ENCODE measurements at places on chromosomes 11 and 22.

DNA sequence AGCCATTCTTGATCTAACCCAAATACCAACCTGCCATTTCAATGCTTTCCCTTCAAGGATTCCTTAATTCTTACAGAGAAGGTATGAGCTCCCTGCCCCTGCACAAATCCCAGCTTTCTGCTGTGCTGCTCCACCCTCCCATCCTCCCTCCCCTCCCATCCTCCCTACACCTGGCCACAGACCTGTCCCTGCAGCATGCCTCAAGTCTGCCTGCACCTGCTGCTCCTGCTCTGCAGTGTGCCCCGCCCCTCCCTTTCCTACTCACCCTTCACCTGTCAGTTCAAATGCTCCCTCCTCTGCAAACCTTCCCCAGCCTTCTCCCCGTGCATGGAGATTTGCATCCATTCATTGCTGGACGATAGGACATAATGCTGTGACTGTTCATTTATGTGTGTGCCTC is 139.9 kb upstream of the NARS2 start:
- DNase-seq: no peak

DNA sequence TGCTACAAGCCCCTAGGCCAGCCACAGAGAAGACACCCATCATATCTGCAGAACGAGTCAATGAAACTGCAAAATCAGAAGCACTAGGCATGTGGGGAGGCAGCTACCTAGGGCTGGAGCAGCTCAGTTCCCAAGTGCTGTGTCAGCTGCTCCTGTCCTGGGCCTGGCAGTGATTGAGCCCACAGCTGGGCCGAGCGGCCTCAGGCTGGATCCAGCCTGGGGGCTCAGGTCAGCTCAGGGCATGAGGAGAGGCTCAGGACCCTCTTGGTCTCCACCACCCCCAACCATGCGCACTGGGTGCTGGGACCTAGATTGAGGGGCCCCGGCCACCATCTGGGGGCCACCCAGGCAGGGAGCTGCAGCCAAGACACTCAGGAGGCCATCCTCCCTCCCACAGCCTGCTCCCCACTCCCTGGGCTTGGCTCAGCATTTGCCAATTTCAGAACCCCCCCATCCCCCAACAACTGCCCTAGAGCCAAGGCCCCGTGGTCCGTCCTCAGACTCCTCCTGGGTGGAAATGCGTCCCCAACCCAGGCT is 2.4 kb upstream of the TNNT3 start:
- DNase-seq: no peak

GRCh38 chr22:30015846-30016245 is 64.4 kb upstream of the HORMAD2 start:
- DNase-seq: no peak

- no peak for DNase-seq
Observed at GRCh38 chr22:33035272-33035863, 22.8 kb downstream of the SYN3 start.

DNA sequence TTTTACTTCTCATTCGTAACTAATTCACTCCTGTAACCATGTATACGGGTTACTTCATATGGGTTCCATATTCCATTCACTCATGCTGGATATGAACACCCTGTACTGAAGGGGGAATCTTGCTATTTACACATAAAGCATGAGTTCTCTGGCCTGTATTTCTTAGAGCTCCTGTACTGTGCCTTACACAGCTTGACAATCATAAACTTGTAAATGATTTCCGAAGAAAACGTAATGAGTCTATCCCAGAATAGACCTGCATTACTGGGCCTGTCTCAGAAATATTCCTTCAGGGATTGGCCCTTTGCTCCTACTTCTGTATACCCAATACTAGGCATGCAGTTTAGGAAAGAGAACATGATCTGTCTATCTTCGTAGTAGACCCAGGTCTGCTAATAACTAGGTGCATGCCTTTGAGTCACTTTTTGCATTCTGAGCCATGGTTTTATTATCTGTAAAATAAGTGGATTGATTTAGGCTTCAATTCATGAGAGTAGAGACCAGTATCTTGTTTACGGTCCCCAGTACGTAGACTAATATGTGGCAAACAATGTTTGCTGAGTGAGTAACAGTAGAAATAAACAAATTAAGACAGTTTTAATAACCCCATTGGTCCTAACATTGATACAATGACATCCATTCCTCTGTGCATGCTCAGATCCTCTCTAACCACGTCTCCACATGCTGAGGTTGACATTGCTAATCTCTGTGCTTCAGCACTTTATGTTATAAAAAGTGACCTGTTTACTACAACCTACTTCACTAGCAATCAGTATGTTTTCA is 1.2 kb downstream of the CCDC34 start:
- no peak for DNase-seq

- no peak for DNase-seq
Observed at GRCh38 chr22:19565382-19566278, 41.4 kb upstream of the CLDN5 start.

GRCh38 chr22:22927888-22928665 is 40.5 kb downstream of the IGLL5 start:
- no peak for DNase-seq
